GM12892 (cell line): ENCODE measurements at places on chromosomes 7 and 10.
A peak's percentile ranks its signal among the peaks of the same experiment; 100 is the strongest.

GRCh38 chr7:125670926-125671572 lies 741.4 kb upstream of the POT1 start:
- DNase-seq: no peak

DNA sequence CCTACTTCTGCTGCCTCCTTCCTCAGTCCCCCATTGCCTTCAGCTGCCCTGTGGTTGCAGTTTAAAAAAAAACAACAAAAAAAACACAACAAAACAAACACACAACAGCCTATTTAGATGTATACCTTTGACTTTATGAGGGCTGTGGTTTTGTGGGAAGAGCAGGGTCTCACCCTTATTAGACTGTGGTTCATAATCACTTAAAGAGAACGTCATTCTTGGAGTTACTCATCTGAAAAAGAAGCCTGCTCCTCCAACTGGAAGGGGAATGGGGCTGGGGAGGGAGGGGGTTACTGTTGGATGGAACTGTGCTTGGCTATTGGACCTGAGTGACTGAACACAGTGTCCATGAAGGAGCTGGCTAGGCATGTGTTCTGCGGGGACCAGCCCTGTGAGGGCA lies 48.1 kb downstream of the SDK1 start:
- DNase-seq: no peak

DNA sequence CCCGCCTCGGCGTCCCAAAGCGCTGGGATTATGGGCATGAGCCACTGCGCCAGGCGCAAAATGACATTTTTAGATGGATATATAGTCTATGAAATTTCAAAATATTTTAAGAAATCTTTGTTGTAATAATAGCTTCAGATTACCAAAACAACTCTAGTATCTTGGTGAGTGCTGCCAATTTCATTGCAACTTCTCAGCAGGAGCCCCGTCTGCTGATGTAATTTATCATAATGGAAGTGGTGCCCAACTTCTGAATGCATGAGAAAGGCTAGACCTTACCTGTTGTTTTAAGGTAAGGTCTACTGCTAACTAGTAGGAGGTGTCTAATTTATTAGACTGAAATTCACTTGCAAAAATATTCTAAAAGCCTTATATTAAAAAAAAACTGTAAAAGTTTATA lies 20.0 kb downstream of the PDSS1 start:
- DNase-seq: no peak

DNA sequence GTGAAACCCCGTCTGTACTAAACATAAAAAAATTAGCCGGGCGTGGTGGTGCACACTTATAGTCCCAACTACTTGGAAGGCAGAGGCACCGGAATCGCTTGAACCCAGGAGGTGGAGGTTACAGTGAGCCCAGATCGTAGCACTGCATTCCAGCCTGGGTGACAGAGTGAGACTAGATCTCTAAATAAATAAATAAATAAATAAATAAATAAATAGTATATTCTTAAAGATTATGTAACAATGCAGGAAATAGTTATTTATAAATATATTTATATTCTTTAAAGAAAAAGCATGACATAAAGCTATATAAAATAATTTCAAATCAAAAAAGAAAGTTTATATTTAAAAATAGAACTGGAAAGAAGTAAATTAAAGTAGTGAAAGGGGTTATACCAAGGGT lies 76.4 kb downstream of the MBL2 start:
- DNase-seq: no peak

GRCh38 chr10:102324061-102324460 lies 71.4 kb upstream of the NFKB2 start:
- no peak for DNase-seq

DNA sequence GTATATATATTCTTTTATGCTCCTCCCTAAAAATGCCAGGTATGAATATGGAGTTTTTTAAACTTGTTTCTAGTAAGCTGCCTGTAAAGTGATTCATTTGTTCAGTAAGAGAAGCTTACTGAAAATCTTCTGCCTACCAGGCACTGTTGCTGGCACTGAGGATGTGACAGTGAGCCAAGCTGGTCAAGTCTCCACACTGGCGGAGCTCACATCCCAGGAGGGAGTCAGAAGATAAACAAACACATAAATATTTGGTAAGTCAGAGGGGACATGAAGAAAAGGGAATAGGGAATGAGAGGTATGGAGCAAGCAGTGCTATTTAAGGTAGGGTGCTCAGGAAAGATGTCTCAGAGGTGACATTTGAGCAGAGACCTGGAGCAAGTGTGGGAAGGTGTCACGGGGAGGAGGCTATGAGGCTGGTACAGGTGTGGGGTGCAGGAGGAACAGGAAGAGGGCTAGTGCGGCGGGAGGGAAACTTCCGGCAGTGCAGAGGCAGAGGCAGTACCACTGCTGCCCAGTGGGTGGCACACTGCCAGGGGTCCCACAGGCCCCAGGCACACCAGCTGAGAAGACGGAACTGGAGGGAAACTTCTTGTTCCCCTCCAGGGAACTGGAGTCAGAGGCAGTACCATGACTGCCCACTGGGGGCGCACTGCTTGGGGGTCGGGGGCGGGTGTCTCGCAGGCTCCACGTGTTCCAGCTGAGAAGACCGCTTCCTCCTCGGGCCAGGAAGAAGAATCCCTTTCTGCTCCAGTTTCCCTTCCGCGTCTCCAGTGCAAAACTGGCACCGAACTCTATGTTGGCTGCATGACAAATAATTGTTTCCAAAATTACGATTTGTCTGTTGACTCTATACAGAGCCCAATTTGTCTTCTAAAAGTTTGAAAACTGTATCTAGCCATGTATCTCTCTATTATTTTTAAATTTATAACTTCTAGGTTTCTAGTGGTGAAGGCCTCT lies 161.0 kb downstream of the TEX36 start:
- DNase-seq: peak; percentile 16

DNA sequence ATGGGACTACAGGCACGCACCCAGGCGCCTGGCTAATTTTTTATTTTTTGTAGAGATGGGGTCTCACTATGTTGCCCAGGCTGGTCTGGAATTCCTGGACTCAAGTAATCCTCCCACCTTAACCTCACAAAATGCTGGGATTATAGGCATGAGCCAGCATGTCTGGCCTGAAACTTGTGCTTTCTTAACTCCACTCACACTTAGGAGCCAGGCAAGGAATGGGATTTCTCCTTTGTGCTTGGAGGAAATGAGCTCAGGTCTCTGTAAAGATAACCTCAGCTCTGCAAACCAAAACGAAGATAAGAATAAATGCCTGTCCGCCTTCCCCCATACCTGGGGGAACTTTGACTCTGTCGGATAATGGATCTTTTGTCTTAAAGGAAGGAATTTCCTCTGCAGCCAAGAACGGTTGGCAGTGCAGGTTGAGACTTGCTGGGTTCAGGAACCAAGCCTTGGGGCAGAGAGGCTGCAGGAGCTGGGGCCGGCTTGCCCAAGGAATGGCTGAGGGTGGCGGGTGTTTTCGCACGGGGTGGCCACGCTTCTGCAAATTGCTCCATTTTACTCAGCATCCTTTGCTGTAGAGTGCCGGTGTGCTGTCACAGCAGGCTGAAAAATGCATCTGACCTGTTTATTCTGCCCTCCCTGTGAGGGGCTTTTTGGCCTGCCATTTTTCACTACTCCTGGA lies 174.2 kb downstream of the KIAA1217 start:
- DNase-seq: peak; percentile 32

- no peak for DNase-seq
These were observed 54.0 kb upstream of the RPA3 start for GRCh38 chr7:7772397-7772821.

GRCh38 chr10:132385389-132385667 lies 11.7 kb upstream of the PWWP2B start:
- DNase-seq: no peak

DNA sequence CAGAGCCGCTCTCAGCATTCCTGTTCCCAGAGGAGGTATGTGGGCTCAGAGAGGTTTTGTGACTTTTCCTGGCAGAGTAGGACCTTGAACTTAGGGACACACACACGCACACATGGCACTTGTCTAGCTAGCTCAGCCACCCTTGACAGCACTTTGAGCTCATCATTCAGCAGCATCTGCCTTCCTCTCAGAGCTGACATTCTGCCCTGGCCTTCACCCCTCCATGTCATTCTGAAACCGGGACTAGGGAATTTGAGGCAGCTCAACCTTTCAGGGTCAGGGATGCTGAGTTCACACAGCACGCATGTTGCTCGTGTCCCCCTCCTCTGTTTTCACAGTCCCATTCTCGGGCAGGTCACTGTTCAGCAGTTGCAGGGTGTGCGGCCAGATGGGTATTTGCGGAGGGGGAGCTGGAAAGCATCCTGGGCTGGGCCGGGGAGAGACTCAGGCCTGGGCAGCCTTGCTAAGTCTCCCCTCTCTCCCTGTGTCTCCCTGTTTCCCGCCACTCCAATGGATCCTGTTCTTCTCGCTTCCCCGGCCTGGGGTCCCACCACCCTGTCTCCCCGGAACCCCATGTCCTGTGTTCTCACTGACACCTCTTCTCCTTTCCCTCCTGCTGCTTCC lies 78.0 kb downstream of the COL13A1 start:
- DNase-seq: no peak

GRCh38 chr10:43065234-43065633 lies 11.6 kb upstream of the RET start:
- DNase-seq: no peak

DNA sequence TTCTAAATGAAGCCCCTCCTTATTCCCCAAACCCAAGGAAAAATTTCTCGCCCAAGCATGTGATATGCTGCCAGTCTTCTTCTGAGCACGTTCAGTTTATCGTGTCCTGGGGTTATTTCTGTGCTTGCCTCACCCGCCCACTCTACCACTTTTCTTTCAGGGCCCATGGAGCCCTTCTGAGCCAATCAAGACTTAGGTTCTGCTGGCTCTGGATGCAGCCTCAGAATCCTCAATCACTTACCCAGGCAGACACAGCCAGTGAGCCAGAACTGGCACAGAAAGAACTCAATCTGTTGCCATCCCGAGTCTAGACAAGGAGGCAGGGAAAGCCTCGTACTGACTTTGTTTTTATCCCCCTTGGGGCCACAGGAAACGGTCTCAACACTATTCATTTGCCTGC lies 34.2 kb upstream of the C10orf90 start:
- DNase-seq: no peak

- DNase-seq: peak; percentile 80
These were observed 76.1 kb upstream of the CPXM2 start for GRCh38 chr10:123967626-123968243.

- no peak for DNase-seq
These were observed 54.5 kb downstream of the GSDME start for GRCh38 chr7:24702755-24703154.

DNA sequence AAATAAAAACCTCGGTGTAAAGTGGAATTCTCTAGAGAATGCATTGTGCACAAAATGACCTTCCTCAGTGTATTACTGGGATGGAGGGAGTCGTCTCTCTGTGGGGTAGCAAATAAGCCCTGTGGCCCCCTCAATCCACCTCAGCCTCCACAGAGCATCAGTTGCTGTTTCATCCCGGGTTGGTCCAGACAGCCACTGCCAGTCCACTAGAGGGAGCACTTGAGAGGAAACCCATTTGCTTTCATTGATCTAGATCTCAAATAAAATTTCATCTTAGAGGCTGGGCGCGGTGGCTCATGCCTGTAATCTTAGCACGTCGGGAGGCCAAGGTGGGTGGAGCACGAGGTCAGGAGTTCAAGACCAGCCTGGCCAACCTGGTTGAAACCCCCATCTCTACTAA lies 1128.7 kb downstream of the CNTNAP2 start:
- peak; percentile 2 for DNase-seq

GRCh38 chr7:49885593-49886285 lies 112.3 kb downstream of the VWC2 start:
- no peak for DNase-seq

GRCh38 chr10:8815969-8816368 lies 761.5 kb downstream of the GATA3 start:
- DNase-seq: no peak

GRCh38 chr7:134343796-134344195 lies 27.1 kb upstream of the SLC35B4 start:
- DNase-seq: no peak

DNA sequence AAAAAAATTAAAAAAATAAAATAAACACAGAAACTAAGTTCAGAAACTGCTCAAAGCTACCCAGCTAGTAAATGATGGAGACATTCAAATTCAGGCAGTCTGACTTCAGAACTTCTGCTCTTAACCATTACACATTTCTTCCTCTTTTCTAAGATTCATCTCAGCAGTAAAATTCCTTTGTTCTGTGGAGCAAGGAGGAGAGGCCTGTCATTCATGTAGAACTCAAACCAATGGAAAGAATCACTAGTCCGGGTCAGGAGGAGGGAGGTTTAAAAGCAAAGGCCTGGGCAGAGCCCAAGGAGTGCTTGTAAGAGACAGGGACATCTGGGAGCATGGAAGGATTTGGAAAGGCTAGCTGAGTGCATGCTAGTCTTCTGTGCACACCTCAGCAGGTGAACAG lies 37.9 kb upstream of the DNAJB12 start:
- no peak for DNase-seq

- no peak for DNase-seq
These were observed 75.4 kb upstream of the SLC13A1 start for GRCh38 chr7:123275036-123275753.

DNA sequence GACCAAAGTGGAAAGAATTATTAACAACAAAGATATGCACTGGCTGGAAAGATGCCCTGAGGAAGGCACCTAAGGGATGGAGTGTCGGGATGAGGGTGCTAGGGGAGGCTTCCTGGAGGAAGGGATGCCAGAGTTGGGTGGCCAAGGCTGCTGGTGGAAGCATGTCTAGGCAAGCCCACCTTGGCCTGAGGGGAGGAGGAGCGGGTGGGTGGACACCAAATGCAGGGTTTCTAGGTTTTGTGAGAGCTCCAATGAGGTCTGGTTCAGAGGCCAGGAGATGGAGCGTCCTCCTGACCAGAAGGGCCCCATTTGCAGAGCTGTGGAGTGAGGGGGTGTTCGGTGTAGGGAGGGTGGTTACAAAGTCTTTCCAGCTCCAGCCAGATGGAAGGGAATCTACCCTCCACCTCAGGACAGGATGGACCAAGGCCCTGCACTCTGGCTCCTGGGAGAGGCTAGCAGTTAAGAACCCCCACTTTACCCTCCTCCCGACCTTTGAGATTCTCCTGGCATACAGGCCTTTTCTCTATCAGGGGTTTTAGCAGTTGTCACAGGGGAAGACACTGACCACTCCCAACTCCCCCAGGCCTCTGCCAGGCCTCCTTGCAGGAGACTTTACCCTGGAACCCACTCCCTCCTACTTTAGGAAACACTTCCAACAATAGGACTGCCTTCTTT lies 3.0 kb upstream of the DDIT4 start:
- DNase-seq: no peak

- no peak for DNase-seq
These were observed 49.0 kb downstream of the NT5C2 start for GRCh38 chr10:103144041-103144440.

- no peak for DNase-seq
These were observed 15.5 kb downstream of the ENTPD7 start for GRCh38 chr10:99674762-99675161.
